Naive thymus-derived CD8-positive, alpha-beta T cell (primary cell): ENCODE measurements at places on chromosomes 2 and 18.

DNA sequence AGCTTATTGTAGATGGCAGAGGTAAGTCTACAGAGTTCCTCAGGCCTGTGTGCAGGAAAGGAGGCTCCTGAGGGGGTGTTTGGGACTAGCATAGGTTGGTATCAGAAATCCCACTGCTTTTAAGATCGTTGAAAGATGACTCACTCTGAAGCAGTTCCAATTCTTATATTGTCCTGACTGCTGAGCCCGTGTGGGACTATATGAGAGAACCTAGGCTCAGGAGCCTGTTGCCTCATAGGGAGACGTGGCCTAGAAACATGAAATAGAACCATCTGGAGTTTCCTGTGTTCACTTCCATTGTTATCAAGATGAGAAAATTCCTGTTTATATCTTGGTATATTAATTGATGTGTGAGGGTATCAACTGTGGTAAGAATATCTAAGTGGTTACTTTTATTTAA, 5.7 kb downstream of the CCT7 start:
- no peak overlapping the region for H3K4me3 ChIP-seq
- H3K4me1 ChIP-seq = peaks cover 56% of the 10 kb centered on the region
- H3K27ac ChIP-seq = no peak overlapping the region
- H3K27me3 ChIP-seq = no peaks in the 10 kb centered on the region

DNA sequence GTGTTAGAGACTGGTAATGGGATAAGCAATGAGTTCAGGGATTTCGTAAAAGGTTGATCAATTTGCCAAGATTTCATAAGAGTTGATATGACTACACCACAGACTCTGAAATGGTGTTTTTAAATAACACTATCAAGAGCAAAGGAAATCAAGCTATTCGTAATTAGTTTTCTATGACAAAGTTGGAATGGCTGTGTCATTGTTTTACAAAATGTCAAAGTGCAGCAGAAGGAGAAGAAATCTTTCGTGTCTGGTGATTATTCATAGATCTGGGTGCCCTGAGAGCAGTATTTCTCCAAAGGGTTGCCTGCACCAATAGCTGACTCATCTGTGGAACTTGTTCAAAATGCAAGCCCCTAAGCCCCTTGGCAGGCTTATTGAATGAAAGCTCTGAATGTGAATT, 70.1 kb downstream of the NABP1 start:
- H3K4me1 ChIP-seq = no peaks in the 10 kb centered on the region
- H3K27ac ChIP-seq = no peak overlapping the region
- peaks cover 2% of the 10 kb centered on the region for H3K36me3 ChIP-seq
- no peak for DNase-seq
- no peak overlapping the region for H3K4me3 ChIP-seq

GRCh38 chr2:205731583-205731981, 49.3 kb downstream of the NRP2 start:
- no peak overlapping the region for H3K4me3 ChIP-seq
- H3K27me3 ChIP-seq = peaks cover 5% of the 10 kb centered on the region
- no peaks in the 10 kb centered on the region for H3K4me1 ChIP-seq
- DNase-seq = no peak

GRCh38 chr2:75067506-75067905, 109.1 kb downstream of the POLE4 start:
- no peak overlapping the region for H3K4me3 ChIP-seq
- no peaks in the 10 kb centered on the region for H3K27me3 ChIP-seq
- no peak overlapping the region for H3K27ac ChIP-seq
- no peak for DNase-seq
- peaks cover 2% of the 10 kb centered on the region for H3K36me3 ChIP-seq

GRCh38 chr18:48834413-48835031, 116.2 kb downstream of the SMAD7 start:
- no peaks in the 10 kb centered on the region for H3K36me3 ChIP-seq
- peak overlapping the region; percentile 90 for H3K27ac ChIP-seq
- peaks cover 86% of the 10 kb centered on the region for H3K4me1 ChIP-seq
- peak; percentile 60 for DNase-seq
- no peaks in the 10 kb centered on the region for H3K27me3 ChIP-seq
- peak overlapping the region; percentile 59 for H3K4me3 ChIP-seq

DNA sequence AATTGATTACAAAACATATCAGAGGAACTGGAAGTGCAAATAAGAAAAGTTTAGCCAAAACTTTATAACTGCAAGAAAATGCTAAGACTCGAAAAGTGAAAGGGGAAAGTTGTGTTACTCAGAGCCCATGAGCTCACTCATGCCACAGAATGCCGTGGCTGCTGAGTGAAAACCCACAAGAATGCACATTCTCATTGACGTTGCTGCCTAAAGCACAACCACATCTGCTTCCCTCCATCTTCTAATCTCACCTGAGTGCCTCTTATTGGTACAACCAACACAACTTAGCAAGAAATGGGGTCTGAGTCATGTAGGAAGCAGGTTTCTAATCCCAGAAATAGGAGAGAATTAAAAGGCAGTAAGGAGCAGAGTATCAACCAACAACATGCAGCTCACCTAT, 259.7 kb downstream of the LNPK start:
- no peaks in the 10 kb centered on the region for H3K36me3 ChIP-seq
- peaks cover 15% of the 10 kb centered on the region for H3K27me3 ChIP-seq
- no peak for DNase-seq
- H3K4me3 ChIP-seq = no peak overlapping the region
- no peaks in the 10 kb centered on the region for H3K4me1 ChIP-seq
- no peak overlapping the region for H3K27ac ChIP-seq

GRCh38 chr18:34083910-34084535, 140.7 kb downstream of the NOL4 start:
- H3K4me3 ChIP-seq = no peak overlapping the region
- H3K27me3 ChIP-seq = no peaks in the 10 kb centered on the region
- no peaks in the 10 kb centered on the region for H3K36me3 ChIP-seq
- no peak overlapping the region for H3K27ac ChIP-seq
- no peaks in the 10 kb centered on the region for H3K4me1 ChIP-seq

DNA sequence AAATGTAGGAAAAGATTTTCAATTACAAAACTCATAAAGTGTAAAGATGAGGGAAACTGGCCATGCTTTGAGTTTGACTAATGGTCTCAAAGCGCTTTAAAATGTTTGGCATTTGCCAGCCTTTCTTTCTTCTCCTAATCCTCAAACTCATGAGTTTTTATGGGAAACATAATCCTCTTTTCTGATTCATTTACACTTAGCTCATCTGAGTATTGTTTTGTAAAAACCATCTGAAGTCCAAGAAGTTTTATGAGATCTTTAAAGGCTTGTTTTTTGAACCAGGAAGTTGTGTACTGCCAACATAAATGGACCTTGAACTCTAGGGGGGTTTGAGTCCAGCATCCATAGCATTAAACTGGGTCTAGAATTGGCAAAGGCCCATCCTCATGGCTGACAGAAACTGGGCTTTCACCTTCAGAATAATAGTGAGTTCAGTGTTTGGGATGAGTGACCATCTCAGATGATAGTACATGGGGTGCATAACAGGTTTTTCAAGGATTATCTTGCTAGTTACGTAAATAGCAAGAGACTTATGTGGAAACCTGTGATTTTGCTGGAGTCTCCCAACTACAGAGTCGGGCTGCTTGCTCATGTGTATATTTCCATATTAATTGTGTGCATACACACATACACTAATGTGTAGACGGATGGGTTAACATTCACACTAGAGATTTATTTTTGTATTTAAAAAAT, 3.8 kb upstream of the LTBP1 start:
- no peaks in the 10 kb centered on the region for H3K4me1 ChIP-seq
- no peak overlapping the region for H3K4me3 ChIP-seq
- no peaks in the 10 kb centered on the region for H3K36me3 ChIP-seq
- peaks cover 15% of the 10 kb centered on the region for H3K27me3 ChIP-seq
- peak overlapping the region; percentile 12 for H3K27ac ChIP-seq

DNA sequence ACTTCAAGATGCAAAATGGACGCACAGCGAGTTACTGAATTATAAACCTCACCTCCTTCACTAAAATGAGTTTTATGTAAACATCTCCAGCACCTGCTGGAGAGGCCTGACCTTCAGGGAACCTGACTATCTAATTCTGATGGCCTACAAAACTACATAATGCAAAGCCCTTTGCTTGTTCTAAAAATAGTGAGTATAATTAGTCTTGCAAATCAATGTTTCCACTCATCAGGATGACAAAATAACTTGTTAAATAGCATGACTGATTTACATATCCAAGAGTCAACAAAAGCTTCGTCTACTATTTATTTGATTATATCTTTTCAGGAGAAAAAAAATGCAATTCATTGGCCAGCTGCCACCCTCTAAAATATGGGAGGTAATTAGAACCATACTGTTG, 326.3 kb upstream of the MC4R start:
- H3K27ac ChIP-seq = no peak overlapping the region
- H3K36me3 ChIP-seq = no peaks in the 10 kb centered on the region
- H3K27me3 ChIP-seq = no peaks in the 10 kb centered on the region
- no peaks in the 10 kb centered on the region for H3K4me1 ChIP-seq
- no peak for DNase-seq
- H3K4me3 ChIP-seq = no peak overlapping the region

DNA sequence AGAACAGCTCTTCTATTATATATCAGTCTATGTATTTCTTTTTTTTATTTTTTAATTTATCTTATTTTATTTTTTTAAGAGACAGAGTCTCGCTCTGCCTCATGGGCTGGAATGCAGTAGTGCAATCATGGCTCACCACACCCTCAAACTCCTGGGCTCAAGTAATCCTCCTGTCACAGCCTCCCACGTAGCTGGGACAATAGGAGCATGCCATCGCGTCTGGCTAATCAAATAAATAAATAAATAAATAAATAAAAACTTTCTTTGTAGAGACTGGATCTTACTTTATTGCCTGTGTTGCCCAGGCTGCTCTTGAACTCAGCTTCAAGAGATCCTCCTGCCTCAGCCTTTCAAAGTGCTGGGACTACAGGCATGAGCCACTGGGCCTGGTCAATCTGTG, 117.0 kb downstream of the RBMS1 start:
- H3K4me3 ChIP-seq = no peak overlapping the region
- peaks cover 43% of the 10 kb centered on the region for H3K4me1 ChIP-seq
- peak overlapping the region; percentile 68 for H3K27ac ChIP-seq
- no peak for DNase-seq
